ENCODE measurements at places on chromosomes 1 and 21. TPM values are rescaled to one million over a fixed set of nuclear protein-coding genes. Genes with fewer than 3 reads are reported as not detected.
A peak's percentile ranks its signal among the peaks of the same experiment; 100 is the strongest.

- DNase-seq = no peak
These were observed 16.7 kb downstream of the RAB3B start for GRCh38 chr1:51973587-51974474.

DNA sequence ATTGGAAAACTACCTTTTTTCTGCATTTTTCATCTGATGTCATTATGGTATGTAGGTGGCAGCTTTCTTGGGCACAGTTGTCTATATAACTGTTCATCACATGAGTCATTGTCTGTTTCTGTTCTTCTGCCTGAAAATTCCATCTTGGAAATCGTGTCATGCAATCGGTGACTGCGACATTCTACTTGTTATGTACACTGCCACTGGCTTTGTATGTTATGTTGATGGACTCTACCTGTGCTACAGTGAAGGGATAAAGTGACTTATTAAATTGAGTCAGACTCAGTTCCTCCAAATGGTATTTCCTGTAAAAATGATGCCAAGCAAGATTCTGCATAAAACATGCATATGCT is 8.6 kb downstream of the SMAP2 start:
- no peak for DNase-seq

- no peak for DNase-seq
These were observed 23.6 kb downstream of the TMEM201 start for GRCh38 chr1:9612162-9612845.

DNA sequence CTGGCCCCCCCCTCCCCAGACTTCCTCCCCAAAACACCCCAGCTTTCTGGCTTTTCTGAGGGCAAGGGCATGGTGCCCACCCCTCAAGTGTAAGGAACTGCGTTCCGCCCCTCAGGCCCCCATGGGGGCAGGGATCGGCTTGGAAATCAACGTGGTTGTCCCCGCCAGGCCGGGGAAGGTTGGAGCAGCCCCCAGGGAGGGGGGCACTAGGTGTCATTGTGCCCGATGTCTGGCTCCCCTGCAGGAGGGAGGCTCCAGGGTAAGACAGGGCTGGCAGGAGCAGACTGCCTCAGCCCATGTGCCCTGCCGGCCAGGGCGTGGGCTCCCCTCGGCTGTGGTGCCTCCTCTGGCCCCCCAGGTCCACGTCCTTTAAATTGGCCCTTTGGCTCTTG is 7.4 kb upstream of the TFAP2E start:
- no peak for DNase-seq

Gene SLC2A5
- 0.06 TPM for total RNA-seq

Gene OR2T35
- not detected for total RNA-seq

GRCh38 chr1:39666772-39667171 is 5.1 kb downstream of the NT5C1A start:
- no peak for DNase-seq

Gene GIPC2
- total RNA-seq = 8.7 TPM

Gene NT5C1A
- total RNA-seq = not detected

Gene GNG5
- 62.6 TPM for total RNA-seq

DNA sequence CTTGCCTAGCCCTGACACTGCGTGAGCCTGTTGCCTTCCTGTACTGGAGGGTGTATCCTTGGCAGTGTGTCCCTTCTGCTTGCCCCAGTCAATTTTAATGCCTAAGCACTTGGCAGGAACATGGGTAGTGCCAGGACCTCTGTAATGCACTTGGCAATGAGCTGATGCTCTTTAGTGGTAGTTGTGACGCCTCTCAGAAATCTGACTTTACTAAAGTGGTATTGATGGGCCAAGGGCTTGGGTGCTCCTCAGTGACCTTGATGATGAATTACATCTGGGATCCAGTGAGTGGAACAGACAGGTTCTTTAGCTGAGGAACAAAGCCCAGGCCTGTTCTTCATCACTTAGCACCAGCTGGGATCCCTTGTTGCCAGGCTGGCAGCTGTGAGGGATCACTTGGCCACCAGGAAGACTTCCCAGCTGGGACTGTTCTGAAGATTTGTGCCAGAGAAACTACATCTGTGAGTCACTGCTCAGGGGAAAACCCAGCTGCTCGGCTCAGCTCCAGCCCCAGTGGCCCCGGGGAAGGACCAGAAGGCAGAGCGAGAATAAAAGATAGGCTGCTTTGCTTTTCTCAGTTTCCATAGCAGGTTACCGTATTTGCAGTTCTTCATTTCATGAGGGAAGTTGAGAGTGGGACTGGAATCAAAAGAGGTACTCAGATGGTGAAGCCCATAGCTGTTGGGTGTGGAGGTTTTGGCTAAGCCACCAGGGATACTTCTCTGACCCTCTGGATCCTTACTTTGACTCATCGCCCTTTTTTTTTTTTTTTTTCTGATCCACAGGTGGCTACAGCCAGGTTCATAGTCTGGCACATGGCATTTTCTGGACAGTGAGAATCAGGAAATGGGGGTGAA is 28.5 kb upstream of the KCNA2 start:
- DNase-seq = peak; percentile 88

Gene SPATA1
- total RNA-seq = 2.7 TPM

DNA sequence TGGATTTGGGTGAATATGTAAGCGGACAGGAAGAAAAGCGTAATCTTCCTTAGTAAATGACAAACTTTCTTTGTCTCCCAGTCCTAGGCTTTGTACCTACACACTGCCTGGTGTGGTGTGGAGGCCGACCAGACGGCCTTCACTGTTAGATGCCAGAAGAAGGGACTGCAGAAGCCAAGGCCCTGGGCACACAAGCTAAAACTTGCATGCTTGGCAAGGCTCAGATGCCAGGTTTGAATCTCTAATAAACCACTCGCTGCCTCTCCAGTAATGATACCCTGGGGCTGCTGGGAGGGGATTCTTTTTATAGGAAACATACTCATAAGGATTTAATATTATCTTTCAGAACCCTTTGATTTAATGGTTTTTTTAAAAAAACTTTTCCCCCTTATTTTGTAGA is 263.8 kb downstream of the PTPRC start:
- DNase-seq = no peak

- no peak for DNase-seq
These were observed 96.3 kb downstream of the GPATCH2 start for GRCh38 chr1:217534566-217534965.

Gene ZBED6
- 13.8 TPM for total RNA-seq

Gene PLA2G4A
- 3.7 TPM for total RNA-seq

DNA sequence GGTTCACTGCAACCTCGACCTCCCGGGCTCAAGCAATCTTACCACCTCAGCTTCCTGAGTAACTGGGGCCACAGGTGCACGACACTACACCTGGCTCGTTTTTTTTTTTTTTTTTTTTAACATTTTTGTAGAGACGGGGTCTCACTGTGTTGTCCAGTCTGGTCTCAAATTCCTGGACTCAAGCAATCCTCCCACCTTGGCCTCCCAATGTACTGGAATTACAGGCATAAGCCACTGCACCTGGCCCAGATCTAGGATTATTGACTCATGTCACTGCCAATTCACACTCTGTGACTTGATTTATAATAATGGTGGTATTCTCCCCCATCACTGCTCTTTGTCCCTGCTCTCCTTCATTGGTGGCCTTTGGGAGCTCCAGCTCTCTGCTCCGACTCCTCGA is 145.1 kb downstream of the PTPRU start:
- DNase-seq = no peak

- no peak for DNase-seq
These were observed 10.3 kb downstream of the NBL1 start for GRCh38 chr1:19654386-19654785.

- DNase-seq = no peak
These were observed 362.3 kb upstream of the VAMP3 start for GRCh38 chr1:7408771-7409150.

DNA sequence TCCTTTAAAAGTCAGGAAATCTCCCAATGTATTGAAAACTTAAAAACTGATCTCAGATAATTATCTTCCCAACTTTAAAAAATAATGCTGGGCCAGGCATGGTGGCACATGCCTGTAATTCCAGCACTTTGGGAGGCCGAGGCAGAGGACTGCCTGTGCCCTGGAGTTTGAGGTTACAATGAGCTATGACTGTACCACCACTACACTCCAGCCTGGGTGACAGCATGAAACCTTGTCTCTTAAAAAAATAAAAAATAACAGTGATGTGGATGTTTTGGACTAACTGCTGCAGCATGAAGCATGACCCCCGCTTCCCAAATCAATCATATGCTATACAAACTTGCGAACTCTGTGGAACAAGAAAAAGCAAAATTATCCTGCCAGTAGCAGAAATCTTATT is 186.3 kb downstream of the RERE start:
- no peak for DNase-seq

GRCh38 chr1:215900684-215901083 is 333.6 kb downstream of the KCTD3 start:
- no peak for DNase-seq

Gene PTGER3
- total RNA-seq = 23.9 TPM

GRCh38 chr1:100387657-100388350 is 35.5 kb downstream of the CDC14A start:
- no peak for DNase-seq

DNA sequence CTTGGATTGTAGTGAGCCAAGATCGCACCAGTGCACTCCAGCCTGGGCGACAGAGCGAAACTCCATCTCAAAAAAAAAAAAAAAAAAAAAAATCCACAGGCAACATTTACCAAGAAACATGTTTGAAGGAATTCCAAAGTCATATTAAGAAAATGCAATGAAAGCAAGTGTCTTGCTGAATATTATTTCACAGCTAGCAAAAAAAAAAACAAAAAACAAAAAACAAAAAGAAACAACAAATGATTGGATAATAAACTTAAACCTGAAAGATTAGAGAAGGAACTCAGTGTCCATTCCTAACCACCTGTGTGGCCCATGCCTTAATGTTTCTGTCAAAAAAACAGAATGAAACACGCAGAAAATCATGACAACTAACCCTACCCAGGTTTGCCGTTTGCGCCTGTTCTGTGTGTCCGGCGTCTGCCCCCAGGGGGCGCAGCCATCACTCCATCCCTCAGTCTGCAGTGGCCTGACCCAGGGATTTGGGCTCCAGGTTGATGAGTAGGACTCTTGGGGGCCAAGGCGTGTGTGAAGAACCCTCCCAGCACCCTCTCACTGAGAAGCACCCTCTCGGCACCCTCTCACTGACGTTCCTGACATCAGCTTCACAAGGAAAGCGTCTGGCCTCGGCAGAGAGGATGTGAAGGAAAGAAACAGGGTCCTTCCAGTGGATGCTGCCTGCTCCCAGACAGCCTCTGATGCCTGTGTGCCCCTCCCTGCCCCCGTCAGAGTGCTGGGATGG is 19.2 kb upstream of the PTTG1IP start:
- DNase-seq = no peak

DNA sequence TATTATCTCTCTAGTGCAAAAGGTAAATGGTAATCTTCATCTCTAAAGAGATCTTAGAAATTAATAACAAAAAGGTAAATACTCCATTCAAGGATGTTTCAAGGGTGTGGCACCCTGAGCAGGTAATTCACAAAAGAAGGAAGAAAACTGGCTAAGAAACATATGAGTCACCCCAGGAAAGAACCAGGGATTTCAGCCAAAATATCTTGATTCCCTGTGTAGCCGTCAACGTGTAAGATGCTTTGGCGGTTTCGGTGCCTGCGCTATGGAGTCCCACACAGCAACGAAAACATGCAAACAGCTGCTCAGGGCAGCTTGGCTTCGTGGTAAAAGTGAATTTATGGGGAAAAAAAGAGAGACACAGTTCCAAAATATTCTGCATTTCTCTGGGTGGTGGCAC is 3.7 kb downstream of the ITGB2 start:
- no peak for DNase-seq

- DNase-seq = no peak
These were observed 57.9 kb upstream of the ENAH start for GRCh38 chr1:225710804-225711203.

DNA sequence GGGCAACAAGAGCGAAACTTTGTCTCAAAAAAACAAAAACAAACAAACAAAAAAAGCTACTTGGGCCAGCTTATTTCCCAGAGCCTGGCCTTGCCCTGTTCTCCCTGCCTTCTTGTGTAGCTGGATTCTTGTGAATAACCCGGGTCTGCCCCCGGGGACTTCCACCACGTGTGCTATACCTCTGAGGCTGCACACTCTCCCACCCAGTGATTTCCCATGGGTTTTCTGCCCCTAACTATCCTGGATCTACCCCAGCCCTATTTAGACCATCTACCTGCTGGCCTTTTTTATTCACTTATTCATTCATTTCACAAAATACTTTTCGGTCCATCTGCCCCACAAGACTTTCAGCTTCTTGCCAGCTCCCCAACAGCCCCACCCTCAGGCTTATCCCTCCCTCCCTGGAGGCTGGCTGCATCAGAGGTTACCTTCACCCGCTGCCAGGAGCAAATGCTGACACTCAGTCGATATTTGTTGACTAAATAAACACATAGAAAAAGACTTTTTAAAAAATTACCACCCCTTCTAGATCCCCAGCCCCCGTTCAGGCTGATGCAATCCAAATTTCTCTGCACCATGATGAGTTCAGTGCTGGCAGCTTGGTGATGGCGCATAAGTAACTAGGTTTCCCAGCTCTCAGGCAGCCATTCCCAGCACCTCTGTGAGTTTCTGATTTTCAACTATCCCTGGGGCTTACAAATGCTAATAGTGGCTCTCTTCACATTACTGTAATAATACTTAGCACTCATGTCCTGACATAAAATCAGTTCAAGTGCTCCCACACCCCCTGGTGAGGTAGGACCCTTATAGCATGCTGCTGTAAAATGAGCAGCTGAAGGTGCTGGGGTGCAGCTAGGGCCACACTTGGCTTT is 30.7 kb upstream of the TARBP1 start:
- no peak for DNase-seq

GRCh38 chr1:221714227-221715152 is 27.4 kb downstream of the DUSP10 start:
- DNase-seq = no peak

DNA sequence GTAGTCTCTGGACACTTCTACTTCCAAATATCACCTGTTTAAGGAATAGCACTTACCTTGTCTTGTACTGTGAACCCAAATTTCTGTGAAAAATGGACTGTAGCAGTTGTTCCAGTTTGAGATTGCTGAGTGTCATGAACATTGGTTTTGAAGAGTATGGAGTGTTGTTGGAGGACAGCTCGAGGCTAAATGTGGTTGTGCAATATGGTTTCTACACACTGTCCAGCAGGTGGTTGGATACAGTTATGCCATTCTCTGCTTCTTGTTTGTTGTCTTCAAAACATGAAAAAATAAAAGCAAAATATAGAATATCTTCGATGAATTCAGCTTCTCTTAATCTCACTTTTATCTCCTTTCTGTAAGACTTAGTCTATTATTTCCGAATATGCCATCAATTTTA is 67.1 kb downstream of the DDR2 start:
- no peak for DNase-seq

- DNase-seq = no peak
These were observed 298.3 kb downstream of the PDE4B start for GRCh38 chr1:66090859-66091457.
